G401 (cell line): ENCODE measurements at places on chromosomes 3 and 15.

- no peak for DNase-seq
Measured at GRCh38 chr3:126226374-126226773, 46.0 kb upstream of the ALDH1L1 start.

GRCh38 chr3:24483873-24484272 lies 10.8 kb downstream of the THRB start:
- DNase-seq: no peak

- no peak for DNase-seq
Measured at GRCh38 chr3:63046152-63046551, 170.9 kb upstream of the CADPS start.

GRCh38 chr3:61409638-61410037 lies 151.7 kb upstream of the PTPRG start:
- no peak for DNase-seq

GRCh38 chr3:158701420-158702065 lies 29.1 kb upstream of the LXN start:
- DNase-seq: no peak

DNA sequence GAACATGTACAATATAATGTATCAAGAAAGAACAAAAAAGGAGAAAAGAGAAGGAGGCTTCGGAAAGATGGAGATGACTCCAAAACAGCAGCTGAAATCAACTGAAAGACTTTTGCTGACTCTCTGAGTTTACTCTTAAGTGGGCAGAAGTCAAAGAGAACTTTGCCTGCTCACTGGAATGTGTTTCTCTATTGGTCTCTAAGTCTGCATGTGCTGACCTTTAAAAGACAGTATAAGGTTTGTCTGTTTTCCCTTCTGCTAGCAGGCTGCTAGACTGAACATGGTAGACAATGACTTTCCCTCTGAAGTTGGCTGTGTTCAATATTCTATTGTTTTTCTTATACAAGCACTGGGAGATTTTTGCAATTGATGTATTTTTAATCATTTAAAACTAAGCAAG lies 7.2 kb upstream of the MAP4 start:
- no peak for DNase-seq

DNA sequence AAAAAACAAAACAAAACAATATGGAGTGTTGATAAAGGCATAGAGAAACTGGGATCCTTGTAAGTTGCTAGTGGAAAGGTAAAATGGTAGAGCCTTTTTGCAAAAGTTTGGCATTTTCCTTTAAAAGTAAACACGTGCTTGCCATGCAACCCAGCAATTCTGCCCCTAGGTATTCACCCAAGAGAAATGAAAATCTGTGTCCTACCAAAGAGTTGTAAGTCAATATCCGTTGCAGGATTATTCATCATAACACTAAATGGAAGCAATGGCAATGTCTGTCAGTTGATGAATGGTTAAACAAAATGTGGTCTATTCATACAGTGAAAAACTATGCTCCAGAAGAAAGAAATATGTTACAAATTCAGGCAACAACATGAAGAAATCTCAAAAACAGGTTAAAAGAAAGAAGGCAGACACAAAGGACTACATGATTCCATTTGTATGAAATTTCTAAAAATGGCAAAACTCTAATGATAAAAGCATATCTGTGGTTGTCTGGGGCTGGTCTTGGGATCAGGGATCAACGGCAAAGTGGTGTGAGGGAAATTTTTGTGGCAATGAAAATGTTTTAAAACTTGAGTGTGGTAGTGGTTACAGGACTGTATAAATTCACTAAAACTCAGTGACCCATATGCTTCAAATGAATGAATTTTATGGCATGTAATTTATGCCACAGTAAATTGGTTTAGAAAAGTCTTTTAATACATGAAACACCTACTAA lies 229.6 kb downstream of the OPA1 start:
- DNase-seq: no peak
